ENCODE measurements at places on chromosomes 3 and 15. TPM values are rescaled to one million over a fixed set of nuclear protein-coding genes. Genes with fewer than 3 reads are reported as not detected.

Gene PODXL2
- 99.9 TPM for total RNA-seq

Gene MORC1
- not detected for total RNA-seq

Gene SCAP
- 77.0 TPM for total RNA-seq

Gene CHRNA5
- 3.6 TPM for total RNA-seq

Gene UPK1B
- total RNA-seq: 10.1 TPM

Gene WWTR1
- 92.8 TPM for total RNA-seq

Gene HES1
- 211 TPM for total RNA-seq

Gene UCN2
- total RNA-seq: 0.33 TPM

Gene RBPMS2
- 0.93 TPM for total RNA-seq

Gene QARS1
- total RNA-seq: 268 TPM

Gene SLC51B
- 0.60 TPM for total RNA-seq

Gene FOXL2NB
- 7.9 TPM for total RNA-seq

Gene RARB
- total RNA-seq: 86.3 TPM

Gene LARP6
- 8.9 TPM for total RNA-seq

Gene MUC13
- total RNA-seq: not detected

Gene FOXL2
- 6.7 TPM for total RNA-seq

Gene CCNB2
- total RNA-seq: 21.2 TPM

Gene KBTBD13
- not detected for total RNA-seq

Gene BFSP2
- 299 TPM for total RNA-seq

Gene CKMT1A
- 2.6 TPM for total RNA-seq

Gene TRPM7
- total RNA-seq: 89.3 TPM

Gene GOLGA6L7
- total RNA-seq: not detected

Gene GP5
- total RNA-seq: 1.1 TPM

Gene SLC12A8
- 4.9 TPM for total RNA-seq

Gene TMEM207
- total RNA-seq: not detected

Gene P3H2
- 46.3 TPM for total RNA-seq

Gene ANKRD34C
- total RNA-seq: 0.22 TPM

Gene CCR3
- total RNA-seq: not detected

Gene CRABP1
- 401 TPM for total RNA-seq

Gene KLHL6
- total RNA-seq: 2.5 TPM

Gene FOXB1
- not detected for total RNA-seq

Gene MNS1
- 7.8 TPM for total RNA-seq

Gene GOLGA8M
- 1.9 TPM for total RNA-seq

Gene ARIH1
- total RNA-seq: 80.1 TPM

Gene CFAP100
- total RNA-seq: not detected

Gene TMF1
- total RNA-seq: 73.2 TPM

Gene TTLL13
- total RNA-seq: not detected

Gene LRRC31
- total RNA-seq: not detected

Gene B3GNT5
- total RNA-seq: 15.2 TPM

Gene GOLGA6A
- 0.49 TPM for total RNA-seq

Gene WDR93
- total RNA-seq: 0.66 TPM

Gene HCN4
- total RNA-seq: 2.2 TPM

Gene CNOT10
- total RNA-seq: 40.3 TPM

Gene RTP3
- total RNA-seq: not detected

Gene ERC2
- total RNA-seq: 24.2 TPM

Gene TERC
- total RNA-seq: 215 TPM

Gene IL5RA
- 0.44 TPM for total RNA-seq

Gene GOLGA6D
- not detected for total RNA-seq

Gene LRRN1
- total RNA-seq: 61.6 TPM

Gene LMAN1L
- 3.0 TPM for total RNA-seq

Gene ACTRT3
- total RNA-seq: 2.6 TPM

Gene ECE2
- total RNA-seq: 2.0 TPM

Gene CX3CR1
- 1.8 TPM for total RNA-seq

Gene LIPH
- total RNA-seq: 3.3 TPM

Gene PLA2G4F
- total RNA-seq: 0.99 TPM
